ENCODE measurements at places on chromosomes 6 and 20.

DNA sequence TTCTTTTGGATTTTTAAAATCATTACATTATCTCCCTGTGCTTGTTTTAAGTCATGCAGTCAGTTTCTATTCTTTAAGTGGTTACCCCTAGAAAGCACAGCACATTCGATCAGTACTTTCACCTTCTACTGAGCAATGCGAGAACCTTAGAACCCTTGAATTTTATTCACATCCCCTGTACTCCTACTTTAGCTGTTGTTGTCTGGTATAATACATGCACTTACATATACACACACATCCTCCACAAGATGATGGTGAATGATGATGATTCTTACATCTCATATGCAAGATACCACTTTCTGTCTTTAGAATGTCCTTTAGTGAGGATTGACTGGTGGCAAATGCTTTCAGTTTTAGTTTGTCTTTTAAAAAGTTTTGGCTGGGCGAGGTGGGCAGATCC is 5.7 kb downstream of the CDC40 start:
- DNase-seq: no peak

DNA sequence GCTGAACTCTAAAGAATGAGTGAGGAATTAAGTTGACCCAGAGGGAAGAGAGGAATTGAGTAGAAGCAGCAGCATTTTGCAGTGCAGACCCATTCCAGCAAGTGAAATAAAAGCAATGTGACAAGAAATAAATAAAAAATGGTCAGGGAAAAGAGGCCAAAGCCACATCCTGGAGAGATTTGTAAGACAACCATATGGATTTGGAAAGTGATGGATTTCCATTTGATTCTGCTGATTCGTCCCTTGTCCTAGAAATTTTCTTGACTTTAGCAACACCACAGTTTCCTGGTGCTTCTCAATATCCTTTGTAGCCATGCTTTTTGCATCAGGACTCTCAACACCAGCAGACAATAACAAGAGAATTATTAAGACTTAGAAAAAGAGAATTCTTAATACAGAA is 29.8 kb downstream of the ANKEF1 start:
- DNase-seq: no peak

DNA sequence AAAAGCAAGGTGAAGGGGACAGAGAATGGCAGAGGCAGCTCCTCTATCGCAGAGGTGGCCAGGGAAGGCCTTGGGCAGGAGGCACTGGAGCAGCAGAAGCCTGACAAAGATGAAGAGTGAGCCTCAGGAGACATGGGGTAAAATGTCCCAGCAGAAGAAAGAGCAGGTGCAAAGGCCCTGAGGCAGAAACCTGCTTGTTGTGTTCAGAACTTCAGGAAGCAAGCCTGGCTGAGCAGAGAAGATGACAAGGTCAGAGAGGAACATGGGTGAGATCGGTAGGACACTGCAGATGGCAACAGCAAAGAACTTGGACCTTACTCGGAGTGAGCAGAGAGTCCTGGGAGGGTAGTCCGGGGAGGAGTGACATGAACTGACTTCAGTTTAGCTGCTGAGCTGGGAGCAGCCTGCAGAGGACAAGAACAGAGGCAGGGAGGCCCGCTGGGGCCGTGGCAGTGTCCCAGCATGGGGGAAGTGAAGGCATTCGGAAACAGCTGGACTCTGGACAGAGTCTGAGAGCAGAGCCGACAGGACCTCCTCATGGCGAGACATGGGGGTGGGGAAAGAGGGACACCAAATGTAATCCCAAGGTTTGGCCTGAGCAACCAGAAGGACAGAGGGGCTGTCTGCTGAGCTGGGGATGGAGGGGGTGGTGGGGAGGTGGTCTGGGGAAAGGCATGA is 106.3 kb downstream of the PREX1 start:
- DNase-seq: no peak

DNA sequence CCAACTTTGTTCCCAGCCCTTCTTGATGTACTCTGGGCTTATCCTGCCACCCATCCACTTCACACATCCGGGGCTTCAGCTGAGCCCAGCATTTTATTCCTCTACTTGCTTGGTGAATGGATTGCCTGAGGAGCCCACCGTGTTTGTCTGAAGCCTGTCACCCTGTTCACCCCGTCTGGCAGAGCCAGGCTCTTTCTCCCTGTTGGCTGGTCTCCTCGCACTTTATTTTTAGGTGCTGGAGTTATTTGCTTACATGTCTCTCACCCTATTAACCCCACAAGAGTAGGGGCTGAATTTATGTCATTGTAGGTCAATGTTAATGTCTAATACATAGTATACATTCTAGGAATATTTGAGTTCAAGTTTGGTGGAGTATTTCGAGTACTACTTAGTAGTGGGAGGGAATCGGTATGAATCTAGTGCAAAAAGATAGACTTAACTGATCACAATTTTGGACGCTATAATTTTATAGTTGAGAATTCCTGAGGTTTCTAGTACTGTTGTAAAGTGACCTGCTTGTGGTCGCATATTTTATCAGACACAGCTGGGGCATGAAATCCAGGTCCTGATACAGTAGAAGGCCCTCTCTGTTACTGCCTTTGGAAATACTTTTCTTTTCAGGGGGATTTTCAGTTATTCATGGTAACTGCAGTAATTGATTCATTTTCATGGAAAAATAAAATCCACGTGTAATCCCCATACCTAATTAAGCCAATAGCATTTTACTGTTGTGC is 10.8 kb downstream of the JARID2 start:
- no peak for DNase-seq

- DNase-seq: no peak
Measured at GRCh38 chr6:45423824-45424450, 46.2 kb upstream of the SUPT3H start.

DNA sequence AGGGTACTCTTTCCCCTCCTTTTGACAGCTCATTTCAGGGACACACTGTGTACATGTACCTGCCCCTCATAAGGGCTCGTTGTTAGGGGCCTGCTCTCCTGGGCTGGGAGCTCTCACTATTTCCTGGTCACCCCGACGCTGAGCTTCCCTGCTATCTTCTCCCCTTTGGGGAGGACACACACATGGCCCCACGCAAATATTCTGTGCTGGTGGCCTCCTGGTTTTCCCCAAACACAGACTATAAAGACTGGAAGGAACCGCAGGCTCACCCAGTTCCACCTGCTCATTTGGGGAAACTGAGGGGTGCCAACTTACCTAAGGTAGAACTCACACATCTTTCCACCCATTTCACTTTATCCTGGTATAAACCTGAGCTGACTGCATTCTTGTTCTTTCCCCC is 301.4 kb upstream of the SUPT3H start:
- DNase-seq: no peak

DNA sequence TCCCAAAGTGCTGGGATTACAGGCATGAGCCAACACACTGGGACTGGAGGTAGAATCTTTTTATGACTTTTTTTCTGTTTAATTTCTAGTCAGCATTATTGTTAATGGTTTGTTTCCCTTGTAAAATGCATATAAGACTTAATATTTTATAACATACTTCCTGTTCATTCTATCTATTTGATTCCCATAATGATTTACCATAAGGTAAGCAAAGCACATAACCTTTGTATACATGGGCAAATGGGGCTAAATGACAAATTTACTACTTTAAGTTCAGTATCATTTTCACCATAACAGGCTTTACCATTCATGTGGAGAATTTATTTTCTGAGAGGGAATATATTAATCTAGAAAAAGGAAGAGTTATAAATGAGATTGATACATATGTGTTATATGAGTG is 24.3 kb downstream of the VTA1 start:
- no peak for DNase-seq

DNA sequence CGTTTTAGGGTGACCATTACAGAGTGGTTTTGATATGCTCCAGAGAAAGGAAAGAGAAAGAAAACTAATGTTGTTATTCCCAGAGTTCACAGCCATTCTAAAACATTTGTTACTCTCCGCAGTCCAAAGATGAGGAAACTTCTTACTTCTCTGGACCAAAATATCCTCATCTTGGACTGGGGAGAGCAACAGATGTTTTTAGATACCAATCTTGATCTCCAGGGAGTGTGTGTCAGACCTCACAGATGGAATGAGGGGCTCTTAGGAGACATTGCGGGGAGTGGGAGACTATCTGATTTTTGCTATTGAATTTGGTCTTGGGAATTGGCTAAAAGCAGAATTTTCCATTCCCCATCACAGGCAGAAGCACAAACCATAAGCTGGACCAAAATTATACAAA is 110.8 kb downstream of the TNFAIP3 start:
- DNase-seq: no peak

DNA sequence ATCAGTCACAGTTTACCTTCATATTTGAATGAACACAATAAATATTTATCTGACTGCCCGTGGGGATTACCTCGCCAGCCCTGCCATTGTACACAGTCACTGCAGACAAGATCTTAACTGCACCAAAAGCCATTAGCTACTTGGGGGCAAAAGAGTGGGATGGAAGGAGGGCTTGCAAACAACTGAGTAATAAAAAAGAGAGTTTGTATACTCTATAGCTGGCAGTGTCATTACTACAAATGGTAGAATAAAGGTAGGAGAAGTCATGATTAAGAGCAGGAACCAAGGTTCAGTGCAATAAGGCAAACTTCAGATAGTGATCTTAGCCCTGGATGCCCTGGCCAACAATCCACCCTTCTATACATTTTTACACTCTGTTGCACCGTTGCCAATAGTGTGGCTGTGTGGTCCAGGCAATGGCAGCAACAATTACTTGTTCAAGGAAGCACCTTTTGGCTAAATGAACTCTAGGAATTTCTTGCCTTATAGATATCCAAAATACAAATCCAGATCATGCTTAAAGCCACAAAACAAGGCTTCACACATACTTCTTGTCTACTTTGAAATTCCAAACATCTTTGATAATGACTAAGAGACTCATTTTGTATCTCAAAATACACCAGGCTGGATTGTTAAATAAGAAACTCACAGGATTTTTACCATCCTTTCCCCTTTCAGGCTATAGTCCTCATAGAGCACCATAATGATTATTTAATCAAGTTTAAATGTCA is 955.4 kb upstream of the ADGRB3 start:
- DNase-seq: no peak

- DNase-seq: no peak
Measured at GRCh38 chr6:158972241-158973233, 27.5 kb downstream of the RSPH3 start.

- DNase-seq: no peak
Measured at GRCh38 chr6:138291036-138291848, 73.0 kb upstream of the PBOV1 start.

- DNase-seq: peak; percentile 81
Measured at GRCh38 chr6:35552285-35552917, 39.7 kb upstream of the TULP1 start.

DNA sequence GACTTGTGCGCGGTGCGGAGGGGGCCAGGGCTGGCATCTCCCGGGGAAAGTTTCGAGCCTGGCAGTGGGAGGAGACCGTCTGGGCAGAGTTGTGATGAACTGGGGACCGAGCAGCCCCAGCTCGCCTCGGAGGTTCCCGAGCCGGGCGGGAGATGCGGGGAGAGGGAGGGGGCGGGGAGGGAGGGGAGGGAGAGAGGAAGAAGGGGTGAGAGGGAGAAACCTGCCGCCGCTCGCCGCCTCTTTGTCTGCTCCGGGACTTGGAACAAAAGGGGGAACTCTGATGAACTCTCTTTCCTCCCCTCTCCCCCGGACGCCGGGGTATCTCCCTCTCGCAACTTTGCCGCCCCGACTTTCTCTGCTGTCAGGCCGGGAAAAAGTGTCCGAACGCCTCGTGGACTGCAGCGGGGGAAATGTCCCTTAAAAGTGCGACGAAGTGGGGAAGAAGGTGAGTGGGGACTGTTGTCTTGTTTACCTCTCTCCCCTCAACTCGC is 72.7 kb downstream of the SOX4 start:
- no peak for DNase-seq

DNA sequence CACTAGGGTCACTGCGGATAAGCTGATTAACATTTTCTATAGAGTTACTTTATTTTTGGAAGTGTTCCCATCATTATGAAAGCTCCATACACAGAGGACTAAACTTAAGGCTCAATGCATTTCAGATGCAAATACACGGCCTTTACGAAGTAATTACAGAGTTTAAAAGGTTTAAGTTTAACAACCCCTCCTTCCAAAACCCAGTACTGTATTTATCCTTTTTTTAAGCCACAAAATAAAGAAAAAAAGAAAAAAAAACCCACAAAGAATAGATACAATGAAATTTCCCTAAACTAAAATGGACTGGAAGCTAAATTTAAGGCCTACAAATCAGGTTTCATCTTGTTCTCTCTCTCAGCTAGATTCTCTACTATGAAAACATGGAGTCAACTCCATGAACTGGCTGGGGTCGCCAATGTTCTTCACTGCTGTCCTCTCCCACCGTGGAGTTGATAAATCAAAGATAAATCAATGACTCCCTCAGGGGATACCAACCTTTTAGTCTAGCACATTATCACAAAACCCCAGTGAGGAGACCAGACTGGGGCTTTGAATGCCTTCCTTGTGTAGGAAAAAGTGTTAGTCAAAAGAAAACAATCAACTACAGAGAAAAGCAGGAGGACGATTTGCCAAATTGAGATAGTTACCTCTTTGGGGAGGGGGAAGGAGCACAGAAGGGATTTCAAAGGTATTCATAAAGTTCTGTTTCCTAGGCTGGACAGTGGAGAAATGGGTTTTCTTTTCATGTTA is 52.5 kb downstream of the TNFRSF21 start:
- DNase-seq: no peak

GRCh38 chr6:37489697-37490336 is 9.9 kb downstream of the CCDC167 start:
- DNase-seq: peak; percentile 51

DNA sequence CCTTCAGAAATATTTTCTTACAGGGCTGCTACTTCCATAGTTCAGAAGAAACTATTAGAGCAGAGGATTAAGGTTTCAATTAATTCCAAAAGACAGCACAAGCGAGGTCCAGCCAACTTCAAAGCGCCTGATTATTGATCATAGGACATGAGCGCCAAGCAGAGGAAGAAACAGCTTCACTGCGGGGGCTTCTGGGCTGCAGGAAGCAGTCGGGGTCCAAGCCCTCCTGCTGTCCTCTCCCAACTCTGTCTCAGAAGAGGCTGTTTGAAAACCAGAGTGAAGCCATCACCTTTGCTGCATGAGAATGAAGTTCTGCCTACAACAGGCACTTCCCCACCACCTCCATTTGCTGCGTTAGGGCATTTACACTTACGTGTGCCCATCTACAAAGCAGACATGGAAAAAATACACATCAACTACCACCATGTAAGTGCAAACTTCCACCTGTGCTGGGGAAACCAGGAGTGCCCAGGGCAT is 23.9 kb downstream of the SUMO4 start:
- DNase-seq: no peak

Measured in T-cell (primary cell).